ENCODE measurements at places on chromosomes 4 and X.

- DNase-seq, result no peak
These were observed 34.1 kb upstream of the NAA11 start for GRCh38 chr4:79360006-79360405.

DNA sequence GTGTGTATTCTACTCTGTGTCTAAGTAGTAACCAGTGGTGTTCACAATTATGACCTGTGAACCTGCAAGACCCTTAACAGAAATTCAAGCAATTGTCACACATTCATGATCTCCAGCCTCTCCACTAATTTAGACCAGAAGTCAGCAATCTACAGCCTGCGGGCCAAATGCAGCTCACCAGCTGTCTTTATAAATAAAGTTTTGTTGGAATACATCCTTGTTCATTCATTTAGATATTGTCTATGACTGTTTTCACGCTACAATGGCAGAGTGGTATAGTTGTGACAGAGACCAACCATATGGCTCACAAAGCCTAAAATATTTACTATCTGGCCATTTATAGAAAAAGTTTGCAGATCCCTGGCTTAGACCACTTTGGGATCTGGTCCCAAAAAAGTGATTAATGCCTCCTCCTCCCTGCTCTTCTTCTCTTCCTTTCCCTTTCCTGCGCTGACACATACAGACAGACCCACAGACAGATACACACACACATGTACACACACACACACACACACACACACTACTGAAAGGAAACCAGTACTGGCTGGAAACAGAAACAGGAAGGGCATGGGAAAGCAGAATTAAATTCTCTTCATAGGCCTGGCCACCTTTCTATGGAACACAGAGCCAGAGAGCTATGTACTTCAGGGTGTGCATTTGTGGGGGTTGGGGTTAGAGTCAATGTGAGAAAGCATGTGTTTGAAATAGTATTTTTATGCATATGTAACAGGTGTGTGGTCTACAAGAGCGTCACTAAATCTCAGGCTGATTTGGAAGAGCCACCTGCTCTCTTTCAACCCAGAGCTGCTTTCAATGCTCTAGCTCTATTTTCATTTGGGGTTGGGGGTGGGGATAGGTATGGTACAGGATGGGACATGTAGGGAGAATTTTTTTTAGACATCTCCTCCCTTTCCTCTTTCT is 49.7 kb upstream of the TMEM164 start:
- no peak for DNase-seq

- no peak for DNase-seq
These were observed 41.8 kb downstream of the UGT2B28 start for GRCh38 chr4:69322055-69322454.

- peak; percentile 49 for DNase-seq
These were observed 18.0 kb downstream of the FAM9A start for GRCh38 chrX:8783097-8783713.

GRCh38 chr4:84623661-84624060 is 40.7 kb downstream of the CDS1 start:
- DNase-seq, result no peak

- no peak for DNase-seq
These were observed 1145.5 kb upstream of the POU3F4 start for GRCh38 chrX:82362550-82362949.

GRCh38 chr4:77395481-77395880 is 210.1 kb upstream of the CXCL13 start:
- no peak for DNase-seq

GRCh38 chr4:140105436-140105835 is 48.5 kb downstream of the MAML3 start:
- no peak for DNase-seq

DNA sequence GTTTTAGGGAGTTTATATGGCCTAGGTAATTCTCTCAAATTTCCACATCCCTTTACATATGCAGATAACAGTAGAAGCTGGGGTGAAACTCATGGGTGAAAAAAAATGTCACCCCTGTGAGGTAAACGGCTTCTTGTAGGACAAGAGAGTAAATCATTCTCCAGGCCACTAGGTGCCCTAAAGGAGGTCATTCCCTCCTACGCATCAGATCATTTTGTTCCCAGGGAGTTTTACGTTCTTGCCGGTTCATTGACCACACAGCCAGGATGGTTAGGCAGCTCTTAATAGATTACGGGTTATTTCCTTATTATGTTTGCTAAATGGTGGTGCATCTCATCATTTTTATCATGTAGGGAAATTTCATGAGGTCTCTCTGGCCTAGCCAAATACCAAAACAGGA is 225.8 kb upstream of the NOCT start:
- no peak for DNase-seq

GRCh38 chr4:128299848-128300247 is 12.2 kb upstream of the PGRMC2 start:
- no peak for DNase-seq

DNA sequence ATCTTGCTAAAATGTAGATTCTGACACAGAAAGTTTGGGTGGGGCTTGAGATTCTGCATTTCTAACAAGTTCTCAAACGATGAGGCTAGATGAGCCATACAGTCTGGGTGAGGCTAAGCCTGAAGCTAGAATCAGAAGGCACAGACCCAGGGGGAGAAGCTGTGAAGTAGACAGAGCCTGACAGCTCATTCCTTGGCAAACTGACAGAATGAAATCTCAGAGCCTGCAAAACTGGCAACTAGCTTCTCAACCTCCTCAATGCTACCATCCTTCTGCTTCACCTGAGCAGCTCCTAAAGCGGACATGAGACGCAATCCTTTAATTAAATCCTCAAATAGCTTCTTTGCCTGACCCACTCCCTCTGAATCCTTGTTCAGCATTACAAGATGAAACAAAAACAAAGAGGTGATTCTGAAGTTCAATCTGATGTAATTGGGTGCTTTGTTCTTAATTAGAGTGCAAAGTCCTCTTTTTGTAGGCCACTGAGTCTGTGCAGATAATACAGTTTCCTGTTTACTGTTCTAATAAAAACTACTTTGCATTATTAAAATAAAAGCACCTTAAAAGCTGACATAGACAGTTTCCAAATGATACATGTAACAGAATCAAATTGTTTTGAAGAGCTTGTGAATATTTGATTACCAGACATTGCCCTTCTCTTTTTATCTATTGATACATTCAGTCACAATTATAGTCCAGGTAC is 71.0 kb upstream of the BMP2K start:
- DNase-seq, result no peak

DNA sequence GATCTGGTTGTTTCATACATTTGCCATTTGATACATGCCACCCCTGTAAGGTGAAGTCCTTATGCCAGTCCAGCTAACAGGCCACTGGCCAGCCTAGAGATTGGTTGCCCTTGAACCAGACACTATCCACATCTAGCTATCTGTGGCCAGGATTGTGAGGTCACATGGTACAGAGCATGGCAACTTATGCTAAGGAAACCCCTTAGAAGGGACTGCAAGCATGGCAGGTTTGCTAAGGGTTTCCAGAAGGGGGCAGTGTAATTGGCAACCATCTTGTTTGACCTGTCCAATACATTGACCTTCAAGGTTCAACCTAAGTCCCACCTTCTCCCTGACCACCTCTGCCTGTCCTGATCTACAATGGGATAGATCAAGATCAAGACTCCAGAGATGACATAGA is 47.5 kb downstream of the SMC1A start:
- DNase-seq, result no peak

DNA sequence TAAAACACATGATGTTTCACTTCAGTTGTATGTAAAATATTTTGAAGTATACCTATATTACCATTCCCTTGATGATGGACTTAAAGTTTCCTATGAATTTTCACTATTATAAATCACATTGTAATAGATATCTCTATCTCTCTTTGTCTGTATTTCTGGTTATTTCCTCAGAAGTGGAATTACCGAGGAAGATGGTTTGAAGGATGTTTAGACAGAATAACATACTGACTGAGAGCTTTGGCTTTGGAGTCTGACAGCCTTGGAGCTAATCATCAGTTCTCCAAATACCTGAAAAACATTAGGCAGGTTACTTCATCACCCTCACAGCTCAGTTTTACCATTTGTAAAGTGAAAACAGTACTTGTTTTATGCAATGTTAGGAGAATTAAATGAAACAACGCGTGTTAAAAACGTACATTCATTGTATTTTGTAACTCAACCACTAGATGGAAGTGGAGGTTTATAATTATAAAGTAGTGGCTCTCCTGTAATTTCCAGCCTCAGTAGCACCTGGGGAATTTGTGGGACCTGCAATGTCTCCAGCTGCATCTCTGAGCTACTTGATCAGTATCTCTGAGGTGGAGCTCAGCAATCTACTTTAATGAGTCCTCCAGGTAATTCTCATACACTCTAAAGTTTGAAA is 14.3 kb downstream of the JCHAIN start:
- DNase-seq, result no peak

GRCh38 chrX:66634272-66634671 is 4.6 kb downstream of the EDA2R start:
- no peak for DNase-seq

DNA sequence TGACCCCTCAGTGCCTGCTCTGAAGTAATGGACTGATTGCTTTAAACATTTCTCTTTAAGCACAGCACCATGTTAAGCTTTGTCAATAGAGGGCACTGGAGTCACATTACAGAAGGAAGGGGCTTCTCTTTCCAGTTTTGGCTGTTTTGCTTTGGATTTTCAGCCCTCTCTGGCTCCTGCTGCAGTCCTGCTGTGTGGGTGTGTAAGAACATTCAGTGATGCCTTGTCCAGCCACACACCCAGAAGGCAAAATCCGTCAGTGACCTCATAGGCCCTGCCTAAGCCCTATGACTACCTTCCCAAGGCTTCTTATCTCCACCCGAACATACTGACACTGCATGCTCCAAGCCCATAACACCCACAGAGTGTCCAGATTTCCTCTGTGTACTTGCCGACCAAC is 215.3 kb upstream of the CTSO start:
- DNase-seq, result no peak

DNA sequence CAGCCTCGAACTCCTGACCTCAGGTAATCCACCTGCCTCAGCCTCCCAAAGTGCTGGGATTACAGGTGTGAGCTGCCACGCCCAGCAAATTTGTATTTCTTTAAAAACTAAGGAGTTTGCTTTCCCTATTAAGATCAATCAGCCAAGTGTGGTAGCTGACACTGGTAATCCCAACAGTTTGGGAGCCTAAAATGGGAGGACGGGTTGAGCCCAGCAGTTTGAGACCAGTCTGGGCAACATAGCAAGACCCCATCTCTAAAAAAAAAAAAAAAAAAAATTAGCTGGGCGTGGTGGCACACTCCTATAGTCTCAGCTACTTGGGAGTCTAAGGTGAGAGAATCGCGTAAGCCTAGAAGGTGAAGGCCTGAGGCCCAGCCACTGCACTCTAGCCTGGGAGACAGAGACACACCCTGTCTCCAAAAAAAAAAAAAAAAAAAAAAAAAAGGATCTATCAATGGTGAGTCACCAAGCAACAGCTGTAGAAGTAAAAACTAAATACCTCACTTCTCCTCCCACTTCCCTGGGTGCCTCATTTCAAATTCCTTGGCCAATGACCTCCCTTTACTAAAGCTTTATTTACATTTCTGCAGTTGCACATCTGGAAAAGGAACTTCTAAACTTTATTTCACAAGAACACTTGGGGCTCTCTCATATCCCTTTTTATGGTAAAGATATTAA is 54.5 kb downstream of the LDB2 start:
- DNase-seq, result no peak

GRCh38 chrX:96688789-96689188 is 4.1 kb downstream of the DIAPH2 start:
- DNase-seq, result no peak

DNA sequence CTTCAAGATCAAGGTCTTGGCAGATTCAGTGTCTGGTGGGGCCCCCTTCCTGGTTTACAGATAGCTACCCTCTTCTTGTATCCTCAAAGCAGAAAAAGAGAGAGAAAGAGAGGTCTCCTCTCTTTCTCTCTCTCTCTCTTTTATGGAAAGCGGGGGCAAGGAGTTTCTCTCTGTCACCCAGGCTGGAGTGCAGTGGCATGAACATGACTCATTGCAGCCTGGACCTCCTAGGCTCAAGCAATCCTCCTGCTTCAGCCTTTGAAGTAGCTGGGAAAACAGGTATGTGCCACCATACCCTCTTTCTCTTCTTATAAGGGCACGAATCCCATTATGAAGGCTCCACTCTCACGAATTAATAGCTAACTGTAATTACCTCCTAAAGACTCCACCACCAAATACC is 20.2 kb downstream of the RAB9B start:
- DNase-seq, result no peak

- no peak for DNase-seq
These were observed 218.9 kb downstream of the FBXW7 start for GRCh38 chr4:152316969-152317368.

DNA sequence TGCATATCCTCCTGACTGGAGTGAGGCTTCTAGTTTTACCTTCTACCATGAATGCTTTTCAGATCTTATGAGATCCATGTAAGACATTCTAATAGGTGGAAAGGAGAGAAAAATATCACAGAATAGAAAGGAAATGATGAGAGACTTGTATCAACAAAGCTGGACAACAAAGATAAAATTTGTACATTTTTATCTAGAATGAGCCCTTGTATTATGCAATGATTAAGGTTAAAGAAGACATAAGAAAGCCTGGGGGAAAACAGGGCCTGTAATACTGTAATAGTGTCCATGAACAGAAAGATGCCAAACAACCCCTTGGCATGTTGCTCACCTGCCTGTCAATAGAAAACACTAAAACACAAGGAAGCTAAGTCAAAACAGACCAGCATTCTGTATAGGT is 44.2 kb upstream of the SCRG1 start:
- no peak for DNase-seq

- no peak for DNase-seq
These were observed 435.8 kb downstream of the MAGEB5 start for GRCh38 chrX:26651755-26652154.

GRCh38 chrX:65587616-65588526 is 53.3 kb upstream of the LAS1L start:
- DNase-seq, result no peak

- no peak for DNase-seq
These were observed 1.2 kb upstream of the MGST2 start for GRCh38 chr4:139664442-139664841.

DNA sequence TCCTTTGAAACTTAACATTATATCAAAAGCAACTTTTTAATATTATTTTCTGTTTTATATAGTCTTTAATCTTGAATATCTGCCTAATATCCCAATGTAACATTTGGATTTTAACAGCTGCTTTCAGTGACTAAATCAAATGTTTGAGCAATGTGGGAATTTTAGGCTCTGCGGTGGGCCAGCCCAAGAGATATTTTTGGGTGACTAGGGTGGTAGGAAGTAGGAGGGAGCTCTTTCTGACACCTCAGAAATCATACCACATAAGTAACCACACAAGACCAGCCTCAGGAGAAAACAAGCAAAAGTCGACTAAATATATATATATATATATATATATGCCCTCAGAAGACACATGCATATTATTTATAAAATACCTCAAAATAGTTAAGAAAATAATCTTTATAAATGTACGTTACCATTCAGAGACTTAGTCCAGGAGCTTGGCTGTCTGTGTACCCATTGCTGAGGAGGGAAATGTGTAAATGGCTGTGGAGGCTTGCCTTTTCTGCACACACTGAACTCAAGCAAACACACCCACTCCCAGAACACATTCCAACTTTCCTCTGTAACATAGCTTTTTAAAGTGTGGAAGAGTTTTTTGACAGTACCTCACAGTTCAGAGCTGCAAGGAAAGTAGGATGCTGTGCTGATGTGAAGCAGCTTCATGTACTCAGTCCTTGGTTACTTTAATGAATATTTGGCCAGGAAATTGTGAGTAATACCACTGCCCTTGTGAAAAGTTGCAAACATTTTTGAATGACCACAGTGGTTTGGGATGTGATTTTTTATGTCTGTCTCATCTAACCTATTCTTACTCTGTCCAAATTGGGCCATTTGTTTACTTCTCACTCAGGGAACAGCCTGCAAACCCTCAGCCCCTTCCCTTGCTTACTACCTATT is at the start of gene RTL3:
TSS of gene RTL3 (minus strand) at position 484 of the 900 bp plus-strand sequence. CDS start 908 bp downstream, outside the sequence.
- DNase-seq, result no peak
